ENCODE measurements at places on chromosomes 3 and 15.

GRCh38 chr3:69330891-69331400 is 54.9 kb downstream of the FRMD4B start:
- DNase-seq = no peak

DNA sequence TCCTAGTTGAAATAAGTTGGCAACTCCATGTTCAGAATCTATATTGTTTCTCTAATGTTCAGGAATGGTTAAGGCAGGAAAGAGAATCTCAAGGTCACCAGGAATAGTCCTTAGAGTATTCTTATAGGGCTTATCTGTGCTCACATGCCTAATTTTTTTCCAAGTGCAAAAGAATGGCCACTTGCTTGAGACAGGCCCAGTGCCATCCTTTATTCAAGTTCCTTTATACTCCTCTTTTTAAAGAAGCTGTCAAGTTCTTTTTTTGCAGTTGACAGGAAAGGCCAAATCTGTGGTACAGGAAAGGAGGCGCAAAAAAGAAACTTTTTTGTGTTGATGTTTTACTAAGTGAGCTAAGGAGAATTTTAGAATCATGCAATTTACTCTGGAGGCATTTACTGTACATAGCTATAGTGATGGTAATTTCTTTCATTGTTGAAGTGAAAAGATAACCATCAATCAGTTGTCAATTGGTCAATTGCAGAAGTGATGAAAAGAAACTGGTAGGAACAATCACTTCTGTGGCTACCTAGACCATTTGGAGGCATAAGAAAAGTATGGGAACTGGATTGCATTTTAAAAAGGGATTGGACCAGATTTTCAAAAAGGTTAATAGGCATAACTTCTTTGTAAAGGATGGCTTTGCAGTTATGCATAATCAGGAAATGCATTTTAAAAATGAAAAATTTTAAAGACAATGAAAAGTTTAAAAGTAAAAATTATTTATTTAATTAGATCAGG is 102.5 kb upstream of the SOX2 start:
- no peak for DNase-seq

- DNase-seq = peak; percentile 40
Observed at GRCh38 chr3:63967675-63968611, 55.4 kb downstream of the PSMD6 start.

DNA sequence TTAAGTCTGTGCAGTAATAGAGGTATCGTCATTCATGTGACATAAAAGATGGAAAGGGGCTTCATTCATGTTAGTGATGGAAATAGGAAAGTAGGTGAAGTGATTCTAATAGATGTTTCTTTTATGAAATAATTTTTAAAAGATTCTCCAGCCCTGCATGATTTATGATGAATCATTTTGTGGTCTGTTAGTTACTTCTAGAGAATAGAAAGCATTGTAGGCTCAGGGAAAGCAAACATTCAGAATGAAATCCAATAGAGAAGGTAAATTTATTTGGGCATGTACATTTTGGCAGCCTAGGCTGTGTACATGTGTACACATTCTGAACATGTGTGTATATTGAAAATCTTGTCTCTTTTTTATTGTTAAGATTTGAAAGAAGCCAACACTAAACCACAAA is 23.1 kb downstream of the PPARG start:
- no peak for DNase-seq

DNA sequence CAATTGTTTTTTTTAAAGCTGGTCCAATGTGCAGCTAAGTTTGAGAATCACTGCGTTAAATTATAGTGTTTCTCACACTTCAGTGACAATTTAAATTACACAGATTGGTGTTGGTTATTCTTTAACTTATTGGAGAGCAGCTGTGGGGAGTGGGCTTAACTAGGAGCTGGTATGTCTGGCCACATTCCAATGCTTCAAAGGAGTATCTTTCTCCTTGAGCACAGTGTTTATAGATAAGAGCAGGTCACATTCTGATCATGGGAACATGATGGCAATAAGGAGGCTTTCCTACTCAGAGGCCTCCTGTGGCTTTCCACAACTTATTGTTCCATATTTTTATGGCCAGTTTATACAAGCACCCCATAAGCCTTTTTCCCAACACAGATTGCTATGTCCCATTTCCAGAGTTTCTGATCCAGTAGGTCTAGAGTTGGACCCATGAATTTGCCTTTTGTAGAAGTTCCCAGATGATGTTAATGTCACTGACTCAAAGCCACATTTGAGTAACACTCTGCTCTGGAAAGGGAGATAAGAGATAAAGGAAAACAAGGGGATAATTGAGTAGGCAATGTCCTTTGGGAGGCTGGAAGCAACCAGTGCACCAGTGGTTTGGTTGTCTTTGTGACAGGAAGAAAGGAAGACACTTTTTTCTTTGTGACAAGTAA is 33.0 kb upstream of the PLSCR4 start:
- no peak for DNase-seq

DNA sequence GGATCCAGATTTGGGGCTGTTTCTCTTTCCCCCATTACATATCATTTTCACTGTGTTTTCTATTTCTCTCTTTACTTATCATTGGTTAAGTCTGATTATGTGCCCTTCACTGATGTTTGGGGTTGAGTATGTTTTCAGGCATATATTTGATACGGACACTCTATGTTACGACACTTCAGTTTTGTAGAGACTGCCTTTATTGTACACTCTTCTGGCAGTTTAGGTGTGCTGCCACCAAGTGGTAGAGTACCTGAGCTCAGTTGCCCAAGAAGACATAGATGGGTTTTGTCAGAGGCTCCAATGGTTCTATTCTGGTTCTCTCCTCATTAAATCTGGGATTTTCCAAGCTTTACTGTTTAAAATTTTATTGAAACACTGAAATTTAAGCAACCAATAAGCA is 255.0 kb upstream of the ROPN1 start:
- DNase-seq = no peak

GRCh38 chr3:151009981-151010380 is 37.5 kb upstream of the CLRN1 start:
- DNase-seq = no peak
